ENCODE measurements at places on chromosomes 7 and 10.
A peak's percentile ranks its signal among the peaks of the same experiment; 100 is the strongest.

DNA sequence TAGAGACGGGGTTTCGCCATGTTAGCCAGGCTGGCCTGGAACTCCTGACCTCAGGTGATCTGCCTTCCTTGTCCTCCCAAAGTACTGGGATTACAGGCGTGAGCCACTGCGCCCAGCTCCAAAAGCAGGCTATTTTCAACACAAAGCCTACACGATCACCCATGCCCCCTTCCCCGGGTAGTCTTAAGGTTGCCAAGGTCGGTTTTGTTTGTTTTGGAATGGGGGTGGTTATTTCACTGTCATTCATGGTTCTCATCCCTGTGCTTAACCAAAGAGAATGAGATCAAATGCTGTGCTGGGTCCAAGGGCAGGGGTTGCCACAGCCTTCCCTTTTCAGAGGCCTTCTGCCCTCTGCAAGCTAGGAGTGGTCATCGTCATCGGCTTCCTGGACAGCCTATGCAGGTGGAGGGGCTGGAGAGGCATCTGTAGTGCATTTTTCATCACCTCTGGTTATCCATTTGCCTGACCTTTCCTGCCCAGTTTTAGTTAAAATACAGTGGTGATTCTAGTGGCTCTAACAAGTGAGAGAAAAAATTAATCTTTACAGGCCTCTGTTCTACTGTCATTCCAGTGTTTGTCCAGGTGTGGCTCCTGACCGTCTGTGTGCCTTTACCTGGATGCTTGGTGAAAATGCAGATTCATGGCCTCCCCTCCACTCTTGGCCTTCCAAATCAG, 11.4 kb downstream of the BLVRA start:
- no peak for DNase-seq

DNA sequence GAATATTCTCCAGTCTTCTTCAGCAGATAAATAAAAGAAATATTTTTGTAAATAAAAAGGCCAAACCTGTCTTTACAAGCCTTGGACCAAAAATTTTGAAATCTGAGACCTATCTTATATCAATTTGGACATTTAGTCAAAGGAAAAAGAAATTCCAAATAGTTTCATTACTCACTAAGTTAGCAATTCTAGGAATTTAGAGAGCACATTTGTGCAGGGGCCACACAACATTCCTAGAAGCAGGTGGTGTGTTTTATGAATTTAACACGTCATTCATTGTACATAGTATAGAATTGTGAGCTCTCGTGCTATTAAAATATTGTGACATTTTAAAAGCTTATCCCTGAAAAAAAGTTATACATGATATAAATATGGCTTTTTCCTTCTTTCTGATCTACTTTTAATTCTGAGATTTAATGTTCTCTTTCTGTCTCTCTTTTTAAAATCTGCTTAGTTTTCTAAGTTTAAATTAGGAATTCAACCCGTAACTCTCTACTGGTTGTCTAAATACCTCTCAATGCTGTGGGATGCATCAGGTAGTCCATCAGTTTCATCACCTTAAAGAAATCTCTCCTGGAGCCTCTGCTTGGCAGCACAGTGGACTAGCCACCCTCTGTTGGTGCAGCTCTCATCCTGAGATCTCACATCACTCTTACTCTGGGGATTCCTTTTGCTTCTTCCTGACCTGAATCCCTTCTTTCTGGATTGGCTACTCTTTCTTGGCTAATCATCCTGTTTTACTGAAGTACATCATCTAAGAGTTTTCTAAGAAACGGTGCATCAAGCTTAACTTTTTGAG, 124.5 kb downstream of the SEMA3E start:
- no peak for DNase-seq

GRCh38 chr10:71982269-71983178, 18.3 kb downstream of the CHST3 start:
- no peak for DNase-seq

DNA sequence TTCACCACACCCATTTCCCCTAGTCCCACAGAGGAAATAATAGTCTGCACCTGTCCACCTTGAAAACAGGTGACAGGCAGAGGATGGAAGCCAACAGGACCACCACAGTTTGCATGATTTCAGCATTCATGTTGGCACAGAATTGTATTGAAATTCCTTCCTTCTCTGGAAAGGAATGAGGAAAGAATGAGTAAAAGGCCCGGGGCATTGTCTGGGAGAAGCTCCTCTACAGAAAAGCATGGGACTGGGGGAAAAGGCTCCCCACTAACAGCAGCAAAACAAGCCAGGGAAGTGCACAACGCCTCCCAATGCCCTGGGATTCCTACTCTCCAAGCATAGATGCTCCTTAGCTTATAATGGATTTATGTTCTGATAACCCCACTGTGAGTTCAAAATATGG, 28.5 kb upstream of the TOMM7 start:
- no peak for DNase-seq

DNA sequence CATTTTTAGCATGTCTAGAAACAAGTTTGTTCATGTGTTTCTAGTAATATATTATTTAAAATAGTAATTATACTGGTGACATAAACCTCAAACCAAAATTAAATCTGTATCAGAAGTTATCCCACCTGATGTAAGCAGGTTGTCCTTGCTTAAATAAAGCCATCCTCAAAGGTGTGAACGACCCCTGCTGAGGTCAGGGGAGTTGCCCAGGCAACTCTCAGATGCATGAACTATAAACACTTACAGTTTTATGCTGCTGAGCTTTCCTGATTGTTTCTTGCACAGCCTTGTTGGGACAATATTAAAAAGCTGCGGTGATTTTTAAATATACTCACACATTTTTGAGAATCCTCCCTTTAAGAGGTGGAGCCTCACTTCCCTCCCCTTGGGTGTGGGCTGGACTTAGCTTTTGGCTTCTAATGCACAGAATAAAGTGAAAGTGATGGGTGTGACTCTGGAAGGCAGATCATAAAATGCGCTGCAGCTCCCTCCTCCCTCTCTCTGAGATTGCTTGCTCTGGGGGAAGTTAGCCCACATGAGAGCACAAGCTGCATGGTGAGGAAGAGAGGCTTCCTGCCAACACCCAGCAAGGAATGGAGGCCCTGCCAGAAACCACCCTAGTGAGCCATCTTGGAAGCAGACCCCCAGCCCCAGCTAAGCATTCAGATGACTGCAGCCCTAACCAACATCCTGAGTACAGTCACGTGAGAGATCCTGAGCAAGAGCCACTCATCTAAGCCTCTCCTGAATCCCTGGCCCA, 152.7 kb downstream of the SKIDA1 start:
- DNase-seq, result peak; percentile 55

DNA sequence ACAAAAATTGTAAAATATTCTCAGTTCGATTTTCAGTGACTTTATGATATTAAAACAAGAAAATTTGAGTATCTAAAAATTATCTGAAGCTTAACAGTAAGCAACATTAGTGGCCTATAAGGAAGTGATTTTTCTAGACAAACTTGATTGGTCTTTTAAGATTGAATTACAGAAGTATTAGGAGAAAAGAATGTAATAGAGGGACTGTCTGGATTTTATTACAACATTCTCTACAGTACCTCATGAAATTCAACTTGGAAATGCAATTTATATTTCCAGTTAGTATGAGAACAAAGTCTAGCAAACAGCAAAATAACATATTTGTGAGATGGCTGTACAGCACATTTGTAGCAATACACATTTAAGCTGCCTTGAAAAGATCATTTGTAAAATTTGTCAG, 18.8 kb downstream of the REEP3 start:
- no peak for DNase-seq

DNA sequence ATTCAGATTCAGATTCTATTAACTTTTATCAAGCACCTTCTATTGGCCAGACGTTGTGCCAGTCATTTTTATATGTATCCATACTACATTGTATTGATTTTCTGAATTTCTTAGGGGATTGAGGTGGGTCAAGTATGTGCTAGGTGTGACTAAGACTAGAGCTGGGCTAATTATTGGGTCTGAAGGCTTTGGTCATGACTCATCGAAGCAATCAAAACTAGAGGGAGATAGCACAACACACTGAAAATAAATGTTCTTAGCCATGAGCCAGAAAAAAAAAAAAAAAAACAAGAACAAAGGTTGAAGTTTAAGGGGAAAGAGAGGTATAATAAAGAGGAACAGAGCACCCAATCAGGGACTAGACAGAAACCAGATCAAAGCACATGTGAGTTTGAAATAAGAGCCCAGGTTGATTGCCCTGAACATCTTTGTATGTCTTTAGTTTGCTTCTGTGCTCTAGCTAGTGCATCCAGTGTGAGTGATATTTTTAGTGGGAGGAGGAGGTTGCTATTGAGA, 171.6 kb upstream of the FOXP2 start:
- DNase-seq, result no peak

DNA sequence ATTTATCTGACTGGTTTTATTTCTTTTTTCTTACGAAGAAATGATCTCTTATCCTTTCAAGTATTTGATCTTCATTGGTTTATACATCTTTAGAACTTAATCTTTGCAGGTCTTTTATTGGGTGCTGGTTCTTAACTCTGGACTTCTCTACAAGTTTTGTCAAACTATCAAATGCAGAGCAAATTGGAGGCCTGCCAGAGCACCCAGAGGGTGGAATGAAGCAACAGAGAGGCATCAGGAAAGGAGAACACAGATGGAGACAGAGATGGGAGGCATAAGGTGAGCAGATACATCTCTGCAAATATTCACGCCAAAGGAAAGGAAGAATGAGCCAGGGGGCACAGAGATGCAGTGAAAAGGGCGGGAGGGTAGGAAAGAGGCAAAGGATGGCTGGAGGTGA, 130.3 kb downstream of the PKD1L1 start:
- no peak for DNase-seq

DNA sequence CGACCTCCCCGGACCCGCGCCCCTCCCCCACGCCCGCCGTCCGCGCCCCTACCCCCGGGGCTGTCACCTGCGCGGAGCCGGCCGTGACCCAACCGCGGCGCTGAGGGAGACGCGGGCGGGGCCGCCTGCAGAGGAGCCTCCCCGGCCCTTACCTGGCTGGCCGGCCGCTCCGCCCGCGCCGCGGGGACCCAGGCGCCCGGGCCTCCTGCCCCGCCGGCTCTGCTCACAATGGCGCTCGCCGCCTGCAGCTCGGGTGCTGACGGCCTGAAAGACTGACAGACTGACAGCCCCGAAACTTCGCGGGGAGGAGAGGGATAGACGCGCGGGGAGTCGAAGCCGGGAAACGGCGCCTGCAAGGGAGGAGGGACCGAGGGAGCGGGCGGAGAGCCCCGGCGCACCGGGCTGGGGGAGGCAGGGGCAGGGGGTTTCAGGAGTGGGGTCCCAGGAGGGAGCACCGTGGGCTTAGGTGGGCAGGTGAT, 393 bp downstream of the ZNF467 start:
- peak; percentile 52 for DNase-seq

DNA sequence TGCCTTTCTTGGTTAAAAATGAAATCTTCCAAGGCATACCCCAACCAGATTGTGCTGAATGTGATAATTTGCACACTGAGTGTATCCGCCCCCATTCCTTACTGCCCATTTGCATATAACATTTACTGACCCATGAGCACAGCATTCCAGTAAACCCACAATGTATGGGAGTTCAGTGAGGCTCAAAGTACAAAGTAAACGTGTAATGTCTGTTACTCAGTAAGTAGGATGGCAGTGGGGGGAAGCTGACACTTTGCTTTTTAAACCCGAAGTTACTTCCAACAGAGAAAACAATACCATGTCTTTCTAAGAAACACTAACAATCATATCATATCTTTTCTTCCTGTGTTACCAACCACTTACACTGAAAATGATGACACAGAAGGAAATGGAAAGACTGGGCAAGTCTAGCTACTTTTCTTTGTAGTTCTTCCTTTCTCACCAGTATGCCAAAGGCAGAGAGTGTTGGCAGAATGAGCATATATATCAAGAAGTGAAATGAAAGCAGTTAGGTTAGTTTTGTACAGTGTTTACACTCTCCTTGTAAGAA, 27.1 kb upstream of the SOSTDC1 start:
- no peak for DNase-seq

- DNase-seq, result no peak
Measured at GRCh38 chr7:37531225-37531624, 82.6 kb upstream of the ELMO1 start.

- DNase-seq, result no peak
Measured at GRCh38 chr10:16049782-16050181, 189.5 kb upstream of the MINDY3 start.

DNA sequence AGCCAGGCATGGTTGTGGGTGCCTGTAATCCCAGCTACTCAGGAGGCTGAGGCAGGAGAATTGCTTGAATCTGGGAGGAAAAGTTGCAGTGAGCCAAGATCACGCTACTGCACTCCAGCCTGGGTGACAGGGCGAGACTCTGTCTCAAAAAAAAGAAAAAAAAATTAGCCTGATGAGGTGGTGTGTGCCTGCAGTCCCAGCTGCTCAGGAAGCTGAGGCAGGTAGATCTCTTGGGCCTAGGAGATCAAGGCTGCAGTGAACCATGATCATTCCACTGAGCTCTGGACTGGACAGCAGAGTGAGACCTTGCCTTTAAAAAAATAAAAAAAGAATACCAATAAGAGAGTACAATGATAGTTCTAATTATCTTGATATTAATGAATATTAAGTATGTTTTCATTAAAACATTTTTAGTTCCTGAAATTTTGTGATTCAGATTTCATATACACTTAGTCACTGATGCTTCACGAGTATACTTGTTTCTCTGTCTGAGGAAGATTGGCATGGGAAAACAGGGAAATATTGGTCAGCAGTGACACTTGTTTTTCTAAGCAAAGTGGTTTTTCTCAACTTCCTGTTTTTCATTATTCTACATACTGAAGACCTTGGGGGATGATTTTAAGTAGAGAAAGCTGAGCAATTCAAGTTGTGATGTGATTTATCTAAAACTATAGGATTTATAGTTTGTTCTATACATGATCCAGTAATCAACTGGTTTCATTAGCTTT, 76.8 kb downstream of the ADK start:
- peak; percentile 74 for DNase-seq

DNA sequence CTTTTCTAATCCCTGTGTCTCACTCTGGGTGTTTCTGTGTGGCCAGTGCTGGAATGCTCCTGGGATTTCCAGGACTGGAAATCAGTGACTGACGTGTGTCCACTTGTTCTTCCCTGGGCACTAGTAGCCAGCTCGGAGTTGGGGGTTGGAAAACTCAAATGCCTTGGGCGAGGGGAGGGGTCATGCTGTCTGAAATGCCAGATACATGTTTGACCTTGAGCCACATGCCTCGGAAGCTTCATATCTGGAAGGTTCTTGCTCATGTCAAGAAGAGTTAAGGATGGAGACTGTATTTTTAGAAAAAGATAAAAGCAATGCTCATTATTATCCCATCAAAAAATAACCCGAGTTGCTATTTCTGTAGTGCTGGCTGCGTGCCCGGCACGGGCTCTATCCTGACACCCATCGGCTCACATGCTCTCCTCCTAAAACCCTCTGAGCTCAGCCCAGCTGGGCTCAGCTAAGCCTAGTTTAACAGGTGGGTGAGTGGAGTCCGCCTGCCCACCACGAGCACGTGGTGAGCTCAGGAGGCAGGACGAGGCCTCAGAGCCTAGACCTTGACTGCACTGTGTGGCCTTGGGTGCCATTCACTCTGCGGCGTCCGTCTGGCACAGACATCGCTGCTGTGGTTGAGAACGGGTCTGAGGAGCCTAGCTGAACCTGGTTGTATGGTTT, 6.4 kb downstream of the DPYSL4 start:
- no peak for DNase-seq

DNA sequence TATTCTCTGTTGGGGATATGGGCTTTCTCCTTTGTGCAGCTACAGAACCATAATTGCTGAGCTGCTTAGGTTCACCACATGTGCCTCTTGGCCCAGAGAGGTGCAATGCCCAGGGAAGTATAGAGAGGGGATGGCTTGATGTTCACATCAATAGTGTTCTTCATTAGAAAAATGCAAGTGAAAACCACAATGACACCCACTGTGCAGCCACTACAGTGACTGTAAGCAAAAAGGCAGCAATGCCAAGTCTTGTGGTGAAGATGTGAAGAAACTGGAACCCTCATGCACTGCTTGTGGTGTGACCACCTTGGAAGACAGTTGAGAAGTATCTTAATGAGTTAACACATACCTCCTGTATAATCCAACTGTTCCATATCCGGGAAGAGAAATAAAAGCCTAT, 318.9 kb upstream of the ZMIZ1 start:
- peak; percentile 77 for DNase-seq

Measured in NB4 (cell line).